Natural killer cell (primary cell): ENCODE measurements at places on chromosomes 6 and 20. TPM values are rescaled to one million over a fixed set of nuclear protein-coding genes. Genes with fewer than 3 reads are reported as not detected.

Gene ZSCAN12
- total RNA-seq: 3.5 TPM

Gene CCM2L
- not detected for total RNA-seq

Gene FAM83B
- total RNA-seq: not detected

Gene TBCC
- 77.6 TPM for total RNA-seq

Gene SLC52A3
- not detected for total RNA-seq

Gene RBM24
- total RNA-seq: not detected

Gene TCF15
- not detected for total RNA-seq

Gene NOP56
- 216 TPM for total RNA-seq

DNA sequence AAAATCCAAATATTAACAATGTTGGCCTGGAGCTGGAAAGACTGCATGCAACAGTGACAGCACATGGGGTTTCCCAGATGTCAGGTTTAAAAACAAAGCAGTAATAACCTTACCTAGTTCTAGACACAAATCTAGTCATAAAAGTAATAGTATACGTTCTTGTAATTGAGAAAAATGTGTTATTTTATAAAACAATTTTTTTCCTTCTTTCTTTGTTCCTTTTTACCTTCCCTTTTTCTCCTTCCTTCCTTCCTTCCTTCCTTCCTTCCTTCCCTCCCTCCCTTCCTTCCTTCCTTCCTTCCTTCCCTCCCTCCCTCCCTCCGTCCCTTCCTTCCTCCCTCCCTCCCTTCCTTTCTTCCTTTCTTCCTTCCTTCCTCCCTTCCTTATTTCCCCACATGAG is 242.7 kb upstream of the PDE10A start:
- no peak for DNase-seq

- no peak for DNase-seq
Measured at GRCh38 chr20:62581806-62582205, 60.5 kb upstream of the SLCO4A1 start.

- no peak for DNase-seq
Measured at GRCh38 chr6:53766930-53767329, 27.9 kb upstream of the LRRC1 start.

DNA sequence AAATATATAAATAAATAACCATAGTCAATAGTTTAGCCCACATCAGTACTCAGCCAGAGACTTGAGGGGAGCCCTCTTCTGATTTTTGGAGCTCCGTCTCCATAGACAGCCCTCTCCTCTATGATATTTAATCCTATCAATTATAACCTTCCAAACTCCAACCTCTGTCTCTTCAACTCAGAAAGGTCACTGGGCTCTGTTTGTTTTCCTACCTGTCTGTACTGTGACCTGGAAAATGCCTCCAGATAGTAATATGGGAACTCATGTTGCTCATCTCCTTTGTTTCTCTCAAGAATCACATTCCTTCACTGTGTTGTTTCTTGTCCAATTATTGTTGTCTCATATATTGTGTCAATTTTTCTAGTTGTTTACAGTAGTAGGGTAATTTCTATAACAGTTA is 409.7 kb downstream of the CDKAL1 start:
- DNase-seq: no peak

GRCh38 chr6:129500958-129501739 is 208.8 kb downstream of the ARHGAP18 start:
- DNase-seq: peak; percentile 16

- DNase-seq: peak; percentile 34
Measured at GRCh38 chr6:3414327-3415081, 42.3 kb downstream of the SLC22A23 start.

DNA sequence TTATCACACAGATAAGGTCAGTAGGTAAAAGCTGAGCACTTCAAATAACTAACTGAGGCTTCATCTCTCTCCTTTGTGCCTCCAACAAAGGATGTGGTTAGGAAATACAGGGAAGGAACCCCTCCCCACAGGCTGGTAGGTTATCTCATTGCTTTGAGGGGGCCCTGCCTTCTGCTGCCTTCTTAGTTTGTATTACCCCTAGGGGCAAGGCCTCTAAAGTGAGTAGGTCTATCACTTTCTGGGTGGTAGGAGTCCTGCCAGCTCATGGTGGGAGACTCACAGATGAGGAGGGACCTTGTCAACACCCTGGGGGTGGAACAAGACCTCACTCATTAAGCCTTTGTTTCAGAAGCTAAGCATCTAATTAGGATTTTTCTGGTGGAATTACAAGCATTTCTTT is 34.6 kb downstream of the EDN1 start:
- no peak for DNase-seq

DNA sequence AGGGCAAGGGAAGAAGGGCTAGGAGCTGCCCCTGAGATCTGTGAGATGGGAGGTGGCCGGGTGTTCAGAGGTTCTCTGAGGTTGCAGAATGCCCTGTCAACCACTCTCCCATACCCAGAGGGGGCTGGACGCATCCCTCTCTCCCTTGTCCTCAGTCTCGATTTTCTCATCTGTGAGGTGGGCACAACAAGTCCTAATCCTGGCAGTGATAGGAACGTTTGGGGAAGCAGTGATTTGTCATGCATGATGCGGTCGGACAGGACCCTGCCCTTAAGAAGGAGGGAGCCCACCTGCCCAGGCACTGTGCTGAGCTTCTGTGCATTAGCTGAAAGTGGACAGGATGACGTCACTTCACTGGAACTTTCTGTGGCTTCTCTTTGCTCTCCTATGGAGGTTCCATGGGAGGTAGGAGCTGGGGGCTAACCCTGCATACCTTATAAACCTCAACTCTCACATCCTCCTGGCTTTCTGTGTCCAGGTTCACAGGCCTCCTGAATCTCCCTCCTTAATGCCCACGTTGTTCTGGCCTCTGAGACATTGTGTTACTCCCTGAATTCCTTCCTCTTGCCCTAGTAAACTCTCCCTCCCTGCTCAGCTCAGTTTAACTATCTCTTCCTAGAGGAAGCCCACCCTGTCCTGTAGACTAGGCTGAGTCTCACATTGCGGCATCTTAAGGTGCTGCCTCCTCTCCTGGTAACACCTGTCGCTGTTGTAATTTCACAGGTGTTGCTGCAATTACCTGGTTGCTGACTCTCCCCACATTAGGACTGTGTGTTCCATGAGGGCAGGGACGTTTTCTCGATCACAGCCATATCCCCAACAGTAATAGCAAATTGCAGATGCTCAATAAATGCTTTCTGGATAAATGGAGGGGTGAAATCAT is 30.1 kb upstream of the CSNK2A1 start:
- no peak for DNase-seq

- no peak for DNase-seq
Measured at GRCh38 chr20:4681401-4681800, 40.3 kb upstream of the PRND start.

DNA sequence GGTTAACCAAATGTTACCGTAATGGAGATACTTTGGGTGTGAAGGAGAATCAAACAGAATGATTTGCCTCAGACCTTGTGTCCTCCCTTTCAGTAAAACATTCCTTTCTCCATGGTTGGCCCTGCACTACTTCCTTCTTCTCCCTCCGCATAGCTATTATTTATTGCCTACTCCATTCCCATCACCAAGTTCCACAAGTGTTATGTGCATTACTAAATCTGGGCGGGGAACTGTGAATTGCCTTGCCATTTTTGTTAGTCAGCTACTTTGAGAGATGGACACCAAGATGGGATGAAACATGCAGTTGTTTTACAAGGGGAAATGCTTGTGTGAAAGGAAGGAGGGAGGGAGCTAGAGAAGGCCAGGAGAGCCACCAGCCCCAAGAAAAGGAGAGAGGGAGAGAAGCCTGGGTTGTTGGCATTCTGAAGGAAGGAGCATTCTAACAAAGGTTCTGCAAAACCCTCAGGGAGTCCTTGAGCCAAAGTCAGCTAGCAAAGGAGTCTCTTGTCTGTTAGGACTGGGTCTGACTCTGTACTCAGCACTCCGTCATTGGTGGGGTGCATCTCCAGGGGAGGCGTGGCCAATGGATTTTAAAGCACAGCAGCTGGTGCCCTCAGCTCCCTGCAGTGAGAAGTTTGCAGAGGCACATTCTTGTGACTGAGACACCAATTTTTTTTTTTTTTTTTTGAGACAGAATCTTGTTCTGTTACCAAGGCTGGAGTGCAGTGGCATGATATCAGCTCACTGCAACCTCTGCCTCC is 83.6 kb upstream of the CHD6 start:
- no peak for DNase-seq

DNA sequence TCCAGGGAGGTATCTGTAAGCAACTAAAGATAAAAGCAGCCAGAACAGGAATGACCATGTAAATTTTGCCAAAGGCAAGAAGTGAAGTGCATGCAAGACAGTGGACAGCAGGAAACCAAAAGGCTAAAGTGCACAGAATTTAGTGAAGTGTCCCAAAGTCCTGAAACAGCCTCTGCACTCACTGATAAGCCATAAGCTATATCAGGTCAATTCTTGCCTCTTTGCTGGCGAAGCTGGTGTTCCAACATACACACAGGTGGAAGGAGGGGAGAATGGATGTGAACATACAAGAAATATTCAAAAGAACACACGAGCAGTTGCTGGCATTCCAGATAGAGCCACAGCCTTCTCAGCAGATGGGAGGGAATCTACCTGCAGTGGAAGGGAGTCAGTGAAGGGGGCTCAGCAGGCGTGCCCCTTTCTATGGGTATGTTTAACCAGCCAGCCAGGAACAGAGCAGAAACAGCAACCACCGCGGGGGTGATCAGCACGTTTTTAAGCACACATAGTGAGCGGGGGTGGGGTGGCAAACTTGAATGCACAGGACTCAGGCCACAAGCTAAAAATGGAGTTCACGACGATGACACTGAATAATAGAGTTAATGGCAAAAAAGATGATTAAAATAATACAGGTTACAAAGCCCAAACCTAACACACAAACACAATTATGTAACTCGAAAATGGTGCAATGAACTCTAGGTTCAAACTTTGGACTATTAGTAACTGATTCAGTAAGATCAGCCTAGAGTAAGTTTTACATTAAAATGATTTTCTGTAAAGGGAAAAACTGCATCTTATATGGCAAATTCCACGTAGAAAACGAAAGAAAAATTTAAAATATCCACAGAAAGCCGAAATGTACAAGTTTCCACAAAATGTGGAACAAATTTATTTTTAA is 1.2 kb downstream of the ECI2 start:
- peak; percentile 48 for DNase-seq

GRCh38 chr20:53408691-53409446 is 184.8 kb downstream of the ZNF217 start:
- DNase-seq: no peak

DNA sequence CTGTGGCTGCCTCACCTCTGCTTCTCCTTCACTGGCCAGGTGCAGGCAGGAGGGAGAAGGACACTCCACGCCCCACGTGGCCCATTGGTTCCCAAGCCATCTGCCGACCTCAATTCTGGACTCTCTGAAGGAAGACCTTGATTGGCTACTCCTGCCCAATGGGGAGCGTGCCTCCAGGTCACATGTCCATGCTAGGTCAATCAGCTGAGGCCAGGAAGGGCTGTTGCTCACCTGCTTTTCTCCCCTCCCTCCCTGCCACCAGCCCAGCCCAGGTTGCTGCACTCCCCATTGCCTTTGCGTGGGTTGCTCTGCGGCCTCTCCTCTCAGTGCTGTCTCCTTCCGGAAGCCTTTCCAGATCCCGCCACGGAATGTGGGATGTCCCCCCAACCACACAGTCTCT is 21.9 kb upstream of the CDH4 start:
- DNase-seq: no peak

DNA sequence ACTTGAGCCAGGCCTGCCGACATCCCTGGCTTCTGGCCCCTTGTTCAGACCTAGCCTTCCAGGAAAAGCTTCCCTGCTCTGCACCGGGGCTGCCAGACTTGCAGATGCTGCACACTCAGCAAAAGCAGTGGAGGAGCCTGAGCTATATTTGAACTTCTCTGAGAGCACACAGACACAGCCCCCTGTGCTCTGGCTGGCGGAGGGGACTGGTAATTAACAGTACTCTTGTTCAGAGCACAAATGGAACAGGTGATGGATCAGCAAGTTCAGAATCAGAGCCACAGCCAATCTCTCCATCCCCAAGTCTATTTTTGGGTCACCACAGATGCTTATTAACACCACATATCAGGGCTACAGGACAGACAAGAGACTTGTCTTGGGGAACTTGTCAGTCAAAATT is 27.6 kb upstream of the RIMS4 start:
- no peak for DNase-seq
